ENCODE measurements at places on chromosomes 3 and 15.

- no peak for DNase-seq
Measured at GRCh38 chr15:98484914-98485313, 163.4 kb upstream of the IGF1R start.

DNA sequence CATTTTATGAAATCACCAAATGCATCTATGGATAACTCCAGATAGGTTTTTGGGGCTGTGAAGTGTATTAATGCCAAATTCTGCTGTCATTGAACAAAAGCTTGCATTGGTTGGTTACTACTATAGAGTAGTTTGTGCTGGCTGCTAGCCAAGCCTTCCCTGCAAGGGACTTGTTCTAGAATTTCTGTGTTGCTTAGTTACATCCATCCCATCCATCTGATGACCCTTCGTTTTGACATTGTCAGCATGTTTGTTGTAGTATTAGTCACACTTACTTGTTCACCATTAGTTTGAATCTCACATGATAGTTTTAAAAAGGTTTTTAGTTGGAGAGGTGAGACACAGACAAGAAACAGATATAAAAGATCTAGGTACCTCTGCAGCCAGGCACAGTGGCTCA, 7.0 kb upstream of the NIPA2 start:
- DNase-seq, result peak; percentile 31

GRCh38 chr3:39065197-39065596, 13.4 kb downstream of the WDR48 start:
- peak; percentile 42 for DNase-seq

- no peak for DNase-seq
Measured at GRCh38 chr3:73664389-73664788, 39.6 kb upstream of the PDZRN3 start.

GRCh38 chr3:170007031-170007663, 30.6 kb upstream of the GPR160 start:
- DNase-seq, result peak; percentile 27

DNA sequence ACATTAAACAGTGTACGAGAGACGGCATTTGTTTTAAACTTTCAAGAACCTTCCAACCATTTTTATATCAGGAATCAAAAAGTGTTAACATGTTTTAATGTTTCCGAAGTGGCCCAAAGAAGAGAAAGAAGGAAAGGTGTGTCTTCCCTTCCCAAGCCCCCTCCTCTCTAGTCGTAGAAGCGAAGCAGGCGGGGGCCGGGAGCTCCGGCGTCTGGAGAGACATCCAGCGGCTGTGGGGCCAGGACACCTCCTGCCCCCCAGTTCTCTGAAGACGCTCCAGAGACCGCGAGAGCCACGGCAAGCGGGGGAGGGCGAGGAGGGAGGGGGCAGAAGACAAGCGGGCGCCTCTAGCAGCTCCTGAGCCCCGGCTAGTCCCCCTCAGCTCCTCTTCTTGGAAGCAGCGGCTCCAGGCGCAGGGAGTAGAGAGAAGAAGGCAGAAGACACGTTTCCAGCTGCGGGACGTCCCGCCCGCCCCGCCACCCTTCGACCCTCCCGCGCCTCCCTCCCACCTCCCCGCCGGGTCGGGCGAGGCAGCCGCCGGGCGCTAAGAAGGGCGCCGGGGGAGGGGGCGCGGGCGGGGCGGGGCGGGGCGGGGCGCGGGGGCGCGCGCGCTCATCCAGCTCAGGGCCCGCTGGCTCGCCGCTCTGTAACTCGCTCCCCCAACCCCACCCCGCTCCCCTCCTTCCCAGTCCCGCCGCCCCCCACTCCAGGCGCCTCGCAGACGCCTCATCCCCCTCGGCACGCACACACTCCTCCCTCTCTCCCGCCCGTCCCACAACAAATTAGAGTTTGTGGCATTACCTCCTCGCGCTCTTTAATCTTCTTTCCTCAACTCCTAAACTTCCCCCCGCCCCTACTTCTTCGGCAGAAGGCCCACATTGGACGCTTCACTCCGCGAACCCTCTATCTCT, at the start of gene ZBTB20:
Gene ZBTB20, minus strand, starts transcription at position 871 of the 911 bp plus-strand sequence.
- peak; percentile 81 for DNase-seq

DNA sequence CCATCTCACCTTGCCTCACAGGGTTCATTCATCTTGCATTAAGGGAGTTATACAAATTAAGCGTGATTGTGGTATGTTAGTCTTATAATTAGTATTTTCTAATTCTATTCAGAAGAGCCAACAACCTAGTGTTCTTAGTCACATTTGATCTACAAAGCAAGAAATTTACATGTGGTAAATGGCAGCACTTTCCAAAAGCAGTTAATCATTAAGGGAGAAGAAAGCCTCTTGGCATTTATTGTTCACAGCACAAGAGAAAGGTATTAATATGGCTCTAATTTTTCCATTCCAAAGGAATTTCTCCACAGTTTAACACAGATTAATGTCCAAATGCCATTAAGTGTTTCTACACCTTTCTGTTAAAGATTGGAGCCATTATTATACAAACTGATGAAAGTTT, 1077.1 kb downstream of the ZPLD1 start:
- DNase-seq, result no peak

GRCh38 chr3:189338366-189338765, 166.6 kb downstream of the TPRG1 start:
- DNase-seq, result no peak
